ENCODE measurements at places on chromosomes 6 and 20.
A peak's percentile ranks its signal among the peaks of the same experiment; 100 is the strongest.

DNA sequence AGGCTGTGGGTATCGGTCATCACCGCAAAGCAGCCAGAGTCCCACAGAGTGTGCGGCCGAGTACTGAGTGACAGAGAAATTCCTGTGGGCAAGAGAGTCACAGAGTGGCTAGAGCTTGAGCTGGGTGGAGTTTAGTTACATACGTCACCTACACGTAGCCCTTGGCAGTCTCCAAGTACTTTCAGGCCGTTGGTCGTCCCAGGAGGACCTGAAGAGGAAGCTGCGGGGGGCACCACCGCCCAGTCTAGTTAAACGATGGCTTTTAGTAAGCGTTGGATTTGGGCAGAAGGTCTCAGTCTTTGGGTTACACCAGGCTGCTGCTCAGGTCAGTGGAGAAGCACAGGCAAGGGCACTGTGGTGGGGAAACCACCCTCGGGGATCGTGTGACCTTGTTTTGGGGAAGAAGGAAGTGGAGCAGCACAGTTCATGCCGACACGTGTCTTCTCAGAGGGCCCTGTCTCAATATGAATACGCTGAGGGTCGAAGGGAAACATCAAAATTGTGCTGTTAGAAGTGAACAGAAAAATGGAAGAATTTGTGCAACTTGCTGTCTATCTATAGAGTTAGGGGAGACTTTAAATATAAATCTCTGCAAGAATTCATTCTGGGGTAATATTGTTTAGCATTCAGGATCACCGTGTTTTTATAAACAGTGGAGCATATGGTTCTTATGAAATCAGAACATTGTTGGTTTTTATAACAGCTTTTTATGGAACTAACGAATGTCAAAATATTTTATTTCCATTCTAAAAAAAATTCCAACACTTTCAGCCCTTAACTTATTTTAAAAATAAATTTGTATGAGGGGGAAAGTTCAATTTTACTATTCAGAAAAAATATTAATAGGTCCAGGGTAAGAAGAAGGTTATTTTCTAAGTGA is 28.6 kb downstream of the KIF25 start:
- DNase-seq = no peak

GRCh38 chr6:1619673-1620503 is 10.2 kb downstream of the FOXC1 start:
- DNase-seq = no peak

- DNase-seq = no peak
Observed at GRCh38 chr6:240151-240550, 52.1 kb upstream of the DUSP22 start.

GRCh38 chr6:148274809-148275208 is 67.8 kb upstream of the SASH1 start:
- DNase-seq = no peak

- peak; percentile 39 for DNase-seq
Observed at GRCh38 chr20:48824830-48825565, 2.8 kb downstream of the PREX1 start.
